ENCODE measurements at places on chromosomes 7 and 10. TPM values are rescaled to one million over a fixed set of nuclear protein-coding genes. Genes with fewer than 3 reads are reported as not detected.

The UPK3B gene
- polyA plus RNA-seq, result 3.2 TPM

The NAT16 gene
- polyA plus RNA-seq, result 1.3 TPM

The SORCS3 gene
- not detected for polyA plus RNA-seq

DNA sequence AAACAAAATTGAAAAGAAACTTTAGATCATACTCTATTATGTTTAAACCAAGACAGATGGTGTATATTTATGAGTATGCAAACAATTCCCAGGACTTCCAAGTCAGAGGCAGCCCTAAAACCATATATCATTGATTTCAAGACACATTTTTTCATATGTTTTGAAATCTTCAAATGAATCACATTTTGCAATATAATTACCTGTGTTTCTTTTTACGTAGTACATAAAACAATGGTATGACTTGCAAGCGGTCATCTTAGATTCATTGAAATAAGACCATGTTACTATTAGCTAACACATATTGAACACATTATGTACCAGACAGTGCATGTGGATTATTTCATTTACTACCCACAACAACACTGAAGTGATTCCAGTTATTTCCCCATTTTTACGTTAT, 14.9 kb downstream of the SMURF1 start:
- no peak for DNase-seq

DNA sequence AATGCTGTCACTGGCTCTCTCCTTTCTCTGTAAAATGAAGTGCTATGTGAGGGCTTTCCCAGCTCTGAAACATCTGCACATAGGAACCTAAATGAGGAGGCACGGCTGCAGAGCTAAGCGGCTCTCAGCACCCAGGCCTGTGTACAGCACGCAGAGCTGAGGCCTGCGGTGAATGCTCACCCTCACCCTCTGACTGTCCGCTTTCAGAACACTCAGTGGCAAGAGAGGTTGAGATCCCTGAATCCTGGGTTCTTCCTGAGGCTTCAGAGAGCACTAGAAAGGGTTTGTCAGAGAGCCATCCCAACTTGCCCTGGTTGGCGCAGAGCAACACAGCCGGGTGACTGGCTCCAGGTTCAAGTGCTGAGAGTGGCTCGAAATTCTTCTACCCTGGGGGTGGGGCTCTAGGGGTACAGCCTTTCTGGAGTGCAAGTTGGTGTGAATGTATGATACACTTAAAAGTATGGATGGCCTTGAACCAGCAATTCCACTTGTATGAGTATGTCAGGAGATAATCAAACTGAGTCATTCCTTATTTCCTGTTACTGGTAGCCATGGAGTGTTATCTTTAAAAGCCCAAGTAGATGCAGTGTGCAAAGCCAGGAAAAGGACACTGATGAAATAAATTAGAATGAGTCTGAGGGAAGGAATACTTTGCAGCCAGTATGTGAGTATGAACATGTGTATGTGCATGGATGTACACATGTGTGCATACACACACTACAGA, 1.7 kb upstream of the CCDC201 start:
- DNase-seq, result no peak

GRCh38 chr10:5560817-5561703, 36.3 kb downstream of the CALML3 start:
- no peak for DNase-seq

- no peak for DNase-seq
Measured at GRCh38 chr10:29635711-29636144, 957 bp upstream of the SVIL start.

- no peak for DNase-seq
Measured at GRCh38 chr7:139125657-139126056, 16.1 kb upstream of the ZC3HAV1 start.

DNA sequence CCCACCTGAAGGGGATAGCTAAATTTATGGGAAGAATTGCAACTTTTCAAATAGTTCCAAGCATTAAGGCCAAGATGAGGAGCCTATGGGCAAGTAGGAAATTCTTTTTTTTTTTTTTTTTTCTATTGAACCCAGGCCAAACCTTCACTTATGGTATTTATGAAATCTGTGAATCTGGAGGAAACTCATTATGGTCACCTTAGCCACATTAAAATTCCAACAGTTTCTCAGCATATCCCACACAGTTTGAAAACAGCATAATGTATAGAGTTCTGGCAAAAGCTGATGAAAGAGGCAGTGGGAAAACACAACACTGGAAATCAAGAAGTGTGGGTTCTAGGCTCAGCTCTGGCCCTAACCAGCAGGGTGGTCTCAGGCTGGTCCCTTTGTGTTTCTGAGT, 236.9 kb downstream of the PTEN start:
- no peak for DNase-seq

Measured in pancreas (tissue), 10 donors.